ENCODE measurements at places on chromosomes 11 and 22. TPM values are rescaled to one million over a fixed set of nuclear protein-coding genes. Genes with fewer than 3 reads are reported as not detected.

Gene C11orf87
- not detected for total RNA-seq

Gene ATG16L2
- 59.4 TPM for total RNA-seq

Gene LRRC32
- 5.7 TPM for total RNA-seq

Gene GTF2H1
- 57.9 TPM for total RNA-seq

- DNase-seq, result peak; percentile 90
These were observed 53.0 kb upstream of the RDX start for GRCh38 chr11:110349138-110349996.

GRCh38 chr22:28899199-28899853 lies 16.0 kb downstream of the ZNRF3 start:
- peak; percentile 58 for DNase-seq

GRCh38 chr11:74175920-74176319 lies 4.8 kb downstream of the PPME1 start:
- no peak for DNase-seq

- no peak for DNase-seq
These were observed 51.0 kb downstream of the CERK start for GRCh38 chr22:46687048-46687444.

DNA sequence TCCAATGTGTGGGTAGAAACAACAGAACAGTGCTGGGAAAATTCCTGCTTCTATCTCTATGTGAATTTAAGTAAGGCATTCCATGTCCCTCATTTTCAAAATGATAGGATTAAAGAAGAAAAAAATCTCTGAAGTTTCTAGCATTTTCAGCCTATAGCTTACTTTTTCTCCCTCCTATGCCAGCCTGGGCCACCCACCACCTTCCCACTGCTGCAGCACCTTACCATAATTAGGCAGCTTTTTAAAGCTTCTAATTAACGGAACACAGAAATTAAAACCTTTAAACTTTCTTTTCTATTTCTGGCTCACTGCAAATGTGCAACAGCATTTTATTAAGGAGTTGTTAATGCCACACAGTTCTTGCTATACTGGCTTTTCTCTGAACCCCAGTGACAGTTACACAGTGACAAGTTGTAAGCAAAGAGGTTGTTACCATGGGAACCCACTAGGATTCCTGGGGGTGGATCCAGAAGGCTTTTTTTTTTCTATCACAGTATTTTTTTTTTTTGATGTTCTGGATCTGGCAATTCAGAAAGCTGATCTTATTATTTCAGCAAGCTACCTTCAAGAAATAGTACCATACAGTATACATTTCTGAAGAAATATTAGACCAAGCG lies 20.2 kb downstream of the CELF1 start:
- no peak for DNase-seq

- DNase-seq, result peak; percentile 73
These were observed 576 bp downstream of the TMEM258 start for GRCh38 chr11:61791737-61792309.

DNA sequence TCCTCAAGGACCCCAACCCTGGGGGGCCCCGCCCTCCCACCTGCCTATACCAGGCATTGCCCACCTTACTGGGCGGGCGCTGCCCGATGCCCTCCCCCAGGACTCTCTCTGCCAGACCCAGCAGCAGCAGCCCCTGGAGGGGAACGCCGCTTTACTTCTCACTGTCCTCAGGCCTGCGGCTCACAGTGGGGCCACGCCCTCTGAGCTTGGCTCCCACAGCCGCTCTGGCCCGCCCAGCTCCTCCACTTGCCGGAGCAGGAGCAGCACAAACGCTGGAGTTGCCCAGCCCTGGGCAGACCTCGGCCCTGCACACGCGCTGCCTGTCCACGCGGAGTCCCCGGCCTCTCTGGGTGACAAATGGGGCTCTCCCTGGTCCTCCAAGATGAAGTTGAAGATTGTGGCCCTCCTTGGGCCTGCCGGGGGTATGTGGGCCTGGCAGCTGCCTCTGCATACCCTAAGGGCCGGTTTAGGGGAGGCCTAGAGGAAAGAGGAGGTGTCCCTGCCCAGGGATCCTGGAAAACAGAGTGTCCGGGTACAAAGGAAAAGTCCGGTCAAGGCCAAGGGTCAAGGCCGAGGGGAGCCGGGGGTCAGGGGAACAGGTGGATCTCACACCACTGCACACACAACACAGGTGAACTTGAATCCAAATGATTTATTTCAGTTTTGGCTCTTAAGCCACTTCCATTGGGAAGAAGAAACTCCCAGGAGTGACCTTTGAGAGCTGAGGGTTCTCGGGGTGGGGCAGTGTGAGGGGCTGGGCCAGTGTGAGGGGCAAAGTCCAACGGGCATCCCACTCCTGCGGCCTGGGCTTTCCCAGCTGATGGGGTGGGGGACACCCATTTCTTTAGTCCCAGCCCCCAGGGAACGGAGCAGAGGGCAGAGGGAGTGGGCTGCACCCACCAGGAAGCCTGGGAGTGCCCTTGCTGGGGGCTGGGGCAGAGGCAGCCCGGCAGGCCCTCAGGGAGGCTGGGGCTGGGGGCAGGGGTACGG lies 674 bp upstream of the BAIAP2L2 start:
- DNase-seq, result no peak

- peak; percentile 38 for DNase-seq
These were observed 22.0 kb downstream of the TBRG1 start for GRCh38 chr11:124644426-124645280.

- no peak for DNase-seq
These were observed 10.4 kb downstream of the PDHX start for GRCh38 chr11:34926831-34927132.

DNA sequence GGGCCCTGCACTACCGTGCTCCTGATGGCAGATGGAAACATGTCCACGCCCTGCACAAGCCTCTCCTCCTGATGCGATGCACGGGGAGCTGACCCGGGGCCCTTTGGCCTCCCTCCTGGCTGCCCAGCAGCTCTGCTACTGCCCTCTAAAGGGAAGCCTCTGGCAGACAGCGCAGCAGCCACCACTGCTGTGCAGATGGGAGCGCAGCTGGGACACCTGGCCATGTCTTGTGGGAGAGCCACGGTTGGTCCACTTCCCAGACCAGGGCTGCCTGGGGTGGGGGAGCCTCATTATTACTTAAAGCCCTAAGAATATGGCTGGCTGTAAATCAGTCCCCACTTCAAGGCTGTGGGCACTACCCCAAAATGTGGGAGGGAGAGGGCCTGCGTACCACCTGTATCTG lies 38.3 kb downstream of the TBX1 start:
- DNase-seq, result no peak

GRCh38 chr22:50602338-50602700 lies 1.7 kb downstream of the MAPK8IP2 start:
- DNase-seq, result no peak

DNA sequence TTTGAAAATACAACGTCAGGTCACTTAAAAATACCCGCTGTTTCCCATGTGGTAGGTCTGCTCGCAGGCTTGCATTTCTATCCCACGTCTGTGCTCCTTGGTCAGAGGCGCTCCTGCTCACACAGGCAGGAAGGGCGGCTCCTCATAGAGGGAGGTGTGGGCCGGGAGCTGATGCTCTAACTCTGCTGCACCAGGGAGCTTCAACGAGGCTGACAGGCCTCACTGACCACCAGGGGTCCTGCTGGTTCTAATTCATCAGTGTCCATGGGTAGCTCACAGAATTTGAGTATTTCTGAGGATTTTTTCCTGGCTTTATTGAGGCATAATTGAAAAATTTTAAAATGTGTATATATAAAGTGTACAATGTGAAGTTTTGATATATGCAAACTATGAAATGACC lies 68.5 kb downstream of the PIWIL3 start:
- no peak for DNase-seq

GRCh38 chr11:116928102-116928777 lies 90.8 kb upstream of the APOA1 start:
- peak; percentile 16 for DNase-seq

GRCh38 chr22:22948651-22949571 lies 61.3 kb downstream of the IGLL5 start:
- DNase-seq, result no peak
